Right renal pelvis (tissue), 4 donors: ENCODE measurements at places on chromosomes 6 and 20.

- DNase-seq, result no peak
Observed at GRCh38 chr6:7107578-7108195, at the start of gene RREB1. Gene RREB1, plus strand, starts transcription at chr6:7107961. Its CDS starts 73,951 bp downstream, at chr6:7181912.

GRCh38 chr20:24692446-24693200 lies 223.2 kb downstream of the SYNDIG1 start:
- DNase-seq, result no peak

- DNase-seq, result no peak
Observed at GRCh38 chr6:25103603-25104002, 167.8 kb upstream of the RIPOR2 start.

GRCh38 chr6:75166773-75167172 lies 39.1 kb downstream of the COL12A1 start:
- DNase-seq, result no peak

DNA sequence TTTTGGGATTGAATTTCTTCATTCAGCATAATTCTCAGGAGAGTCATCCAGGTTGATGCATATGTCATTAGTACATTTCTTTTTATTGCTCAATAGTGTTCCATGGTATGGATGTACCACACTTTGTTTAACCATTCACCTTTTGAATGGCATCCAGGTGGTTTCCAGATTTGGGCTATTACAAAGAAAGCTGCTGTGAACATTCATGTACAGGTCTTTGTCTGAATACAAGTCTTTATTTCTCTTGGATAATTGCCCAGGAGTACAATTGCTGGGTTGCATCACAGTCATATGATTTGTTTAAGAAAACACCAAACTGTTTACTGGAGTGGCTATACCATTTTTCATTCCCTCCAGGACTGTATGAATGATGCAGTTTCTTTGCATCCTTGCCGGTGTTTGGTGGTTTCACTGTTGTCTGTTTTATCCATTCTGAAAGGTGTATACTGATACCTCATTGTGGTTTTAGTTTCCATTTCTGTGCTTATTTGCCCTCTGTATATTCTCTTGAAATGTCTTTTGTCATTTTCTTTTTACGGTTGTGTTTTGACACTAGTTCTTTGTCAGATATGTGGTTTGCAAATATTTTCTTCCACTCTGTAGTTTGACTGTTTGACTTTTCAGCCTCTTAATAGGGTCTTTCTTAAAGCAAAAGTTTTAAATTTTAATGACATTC lies 8.8 kb downstream of the CDKAL1 start:
- no peak for DNase-seq
